NCI-H524 treated with DMSO at 0.1 percent for 48 hours (cell line): ENCODE measurements at places on chromosomes 2 and 18.

GRCh38 chr2:32363597-32363996 is 6.8 kb downstream of the BIRC6 start:
- no peak for DNase-seq

DNA sequence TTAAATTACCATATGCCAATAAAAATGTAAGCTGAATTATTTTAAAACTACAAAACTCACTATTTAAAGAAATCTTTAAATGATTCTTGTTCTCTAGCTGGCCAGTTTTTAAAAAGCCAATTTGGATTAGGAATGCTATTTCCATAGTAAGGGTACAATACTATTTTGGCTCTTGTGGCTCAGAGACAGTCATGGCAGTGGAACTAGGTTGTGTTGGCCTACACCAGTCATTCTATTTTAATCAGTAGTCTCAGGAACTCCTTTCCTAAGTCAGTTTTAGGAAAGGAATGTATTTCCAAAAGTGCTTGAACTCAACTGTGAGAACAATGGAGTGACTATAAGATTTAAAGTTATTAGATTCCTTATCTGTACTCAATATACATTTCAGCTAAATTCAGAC is 5.9 kb downstream of the BOLL start:
- no peak for DNase-seq

DNA sequence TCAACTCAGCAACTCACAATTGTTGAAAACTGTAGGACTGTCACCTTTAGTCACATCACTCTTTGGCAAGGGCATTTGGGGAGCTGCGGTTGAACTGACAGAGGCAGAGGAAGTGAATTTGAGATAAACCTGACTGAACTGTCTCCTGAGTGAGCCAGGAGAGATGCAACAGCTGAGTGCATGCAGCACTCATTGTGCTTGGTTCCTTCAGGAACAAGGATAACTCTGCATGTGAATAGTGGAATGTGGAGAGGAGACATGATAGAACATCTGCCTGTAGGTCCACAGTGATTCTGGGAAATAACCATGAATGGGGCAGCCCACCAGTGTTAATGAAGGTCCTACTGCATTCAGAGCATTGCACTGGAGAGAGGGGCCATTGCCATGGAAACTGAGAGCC is 494.7 kb downstream of the STK39 start:
- no peak for DNase-seq

DNA sequence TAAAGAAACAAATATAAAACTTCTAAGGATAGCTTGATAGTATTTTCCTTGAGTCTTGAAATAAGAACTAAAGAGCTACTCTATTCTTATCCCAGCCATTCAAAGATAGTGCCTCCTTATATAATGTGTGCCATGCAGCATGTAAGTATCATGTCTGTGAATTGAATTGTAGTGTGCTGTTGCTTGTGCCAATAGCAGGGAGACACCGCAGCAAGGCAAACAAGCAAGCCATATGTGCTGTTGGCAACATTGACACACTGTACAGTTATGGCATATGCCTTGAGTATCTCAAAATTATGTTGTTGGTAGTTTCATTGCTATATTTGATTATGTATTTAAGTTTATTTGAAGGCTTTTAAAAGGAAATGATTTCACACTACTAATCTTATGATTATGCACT is 58.2 kb downstream of the ERBB4 start:
- DNase-seq = no peak

- DNase-seq = no peak
Observed at GRCh38 chr2:233051241-233052149, 8.6 kb upstream of the INPP5D start.

DNA sequence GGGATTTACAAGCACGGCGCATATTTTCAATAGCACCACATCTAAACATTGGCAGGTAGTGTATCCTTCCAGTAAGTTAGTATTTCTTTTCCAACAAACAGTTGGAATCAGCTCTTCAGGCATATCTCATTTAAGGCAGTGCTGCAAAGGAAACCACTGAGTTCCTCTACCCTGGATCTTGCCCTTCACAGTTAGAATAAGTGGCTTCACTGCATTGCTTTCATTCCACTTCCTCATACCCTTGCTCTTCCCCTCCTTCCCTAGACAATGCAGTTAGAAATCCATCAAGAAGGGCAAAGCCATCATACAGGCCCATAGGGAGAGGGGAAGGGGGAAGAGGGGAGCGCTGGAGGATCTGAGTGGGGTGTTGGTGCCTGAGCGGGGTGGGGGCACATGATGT is 173.7 kb downstream of the FBXO15 start:
- DNase-seq = no peak

DNA sequence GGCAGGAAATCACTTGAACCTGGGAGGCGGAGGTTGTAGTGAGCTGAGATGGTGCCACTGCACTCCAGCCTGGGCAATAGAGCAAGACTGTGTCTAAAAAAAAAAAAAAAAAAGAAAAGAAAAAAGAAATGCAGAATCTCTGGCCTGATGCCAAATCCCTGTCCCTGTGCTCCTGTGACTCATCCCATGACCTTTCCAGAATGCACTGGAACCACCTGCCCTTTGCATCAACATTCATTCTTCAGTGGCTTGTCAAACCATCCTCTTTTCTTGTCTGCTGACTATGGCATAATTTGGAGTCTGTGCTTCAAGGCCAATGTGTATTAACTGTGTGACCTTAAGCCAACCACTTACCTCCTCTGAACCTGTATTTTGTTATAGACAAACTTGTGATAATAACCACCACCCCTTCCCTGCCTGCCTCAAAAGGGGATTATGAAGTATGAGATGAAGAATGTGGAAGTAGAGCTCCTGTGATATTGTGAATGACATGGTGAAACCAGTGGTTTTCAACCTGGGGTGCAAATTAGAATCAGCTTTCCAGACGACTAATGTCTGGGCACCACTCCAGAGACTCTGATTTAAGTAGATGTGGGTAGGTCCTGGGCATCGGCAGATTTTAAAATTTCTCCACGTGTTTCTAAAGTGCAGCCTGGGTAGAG is 189.3 kb downstream of the CLIP4 start:
- DNase-seq = no peak

DNA sequence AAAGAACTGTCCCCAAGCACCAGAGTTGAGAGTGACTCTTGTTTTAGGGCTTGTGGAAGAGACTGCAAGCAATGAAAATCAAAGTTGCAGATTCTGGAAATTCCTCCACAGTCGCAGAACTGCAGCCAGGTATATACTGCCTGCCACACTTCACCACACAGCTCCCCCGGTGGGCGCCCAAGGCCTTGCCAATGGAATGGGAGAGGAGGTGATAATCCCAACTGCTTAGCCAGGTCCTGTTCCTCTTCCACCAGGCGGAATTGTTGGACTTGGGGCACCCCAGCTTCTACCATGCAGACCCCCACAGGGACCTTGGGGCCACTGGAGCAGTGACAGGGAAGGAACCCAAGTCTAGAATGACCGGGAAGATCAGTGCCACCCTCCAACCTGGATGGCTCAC is 4.8 kb upstream of the PDIA6 start:
- no peak for DNase-seq

DNA sequence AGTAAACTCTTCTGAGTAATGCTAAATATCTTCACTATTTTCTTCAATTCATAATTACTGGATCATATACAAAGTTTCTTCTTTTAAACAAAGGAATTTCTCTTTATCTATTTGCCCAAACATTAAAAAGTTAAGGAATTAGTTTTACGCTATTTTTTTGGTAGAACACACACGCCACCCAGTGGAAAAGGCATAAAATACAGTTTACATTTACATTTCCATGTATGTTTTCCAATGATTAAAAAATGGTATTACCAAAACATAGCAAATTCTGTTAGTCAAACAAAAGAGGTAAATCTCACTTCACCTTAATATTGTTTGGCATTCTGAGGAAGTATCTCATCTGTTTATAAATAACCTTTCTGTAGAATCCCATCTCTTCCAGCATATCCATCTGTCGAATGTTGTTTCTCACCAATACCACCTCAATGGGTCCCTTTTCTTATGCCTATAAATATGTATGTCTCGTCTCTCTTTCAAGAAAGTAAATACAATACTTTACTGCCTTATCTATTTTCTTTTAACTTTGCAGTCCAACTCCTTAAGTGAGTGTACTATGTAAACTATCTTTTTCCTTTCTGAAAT is 7.2 kb downstream of the BOLL start:
- no peak for DNase-seq

DNA sequence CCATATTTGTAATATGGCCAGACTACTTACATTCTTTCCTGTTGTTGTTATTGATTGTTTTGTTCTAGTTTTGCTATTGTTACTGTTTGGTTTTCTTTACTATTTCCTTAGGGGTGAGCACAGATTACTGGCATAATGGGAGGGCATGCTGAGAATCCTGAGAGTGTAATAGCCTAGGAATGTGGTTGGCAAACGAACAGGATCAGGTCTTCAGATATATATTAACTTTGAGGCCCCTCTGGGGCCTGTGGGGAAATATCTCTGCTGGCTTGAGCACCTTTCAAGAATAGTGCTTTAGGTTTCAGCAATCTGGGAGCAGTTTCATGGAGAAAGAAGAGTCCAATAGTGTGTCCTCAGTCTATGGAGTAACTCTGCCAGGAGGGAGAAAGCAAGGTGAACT is 144.4 kb downstream of the THSD7B start:
- DNase-seq = no peak

DNA sequence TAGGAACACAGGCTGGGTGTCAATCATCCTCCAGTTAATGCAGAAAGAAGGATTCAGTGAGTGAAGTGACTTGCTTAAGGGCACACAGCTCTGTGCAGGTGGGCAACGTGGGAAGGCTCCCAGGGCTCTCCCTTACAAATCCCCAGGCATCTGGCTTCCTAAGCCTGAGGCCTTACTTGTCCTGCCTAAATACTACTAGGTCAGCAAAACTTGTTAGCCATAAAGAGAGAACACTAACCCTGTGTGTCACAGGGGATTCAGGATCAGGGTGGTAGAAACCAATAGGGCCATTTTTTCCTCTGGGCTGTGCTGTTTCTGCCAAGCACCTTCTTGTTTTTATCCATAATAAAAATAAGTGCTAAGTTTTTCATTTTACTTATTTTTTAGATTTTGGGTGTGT is 55.0 kb downstream of the GATA6 start:
- DNase-seq = no peak

- no peak for DNase-seq
Observed at GRCh38 chr2:2569306-2569705, 238.2 kb upstream of the MYT1L start.

DNA sequence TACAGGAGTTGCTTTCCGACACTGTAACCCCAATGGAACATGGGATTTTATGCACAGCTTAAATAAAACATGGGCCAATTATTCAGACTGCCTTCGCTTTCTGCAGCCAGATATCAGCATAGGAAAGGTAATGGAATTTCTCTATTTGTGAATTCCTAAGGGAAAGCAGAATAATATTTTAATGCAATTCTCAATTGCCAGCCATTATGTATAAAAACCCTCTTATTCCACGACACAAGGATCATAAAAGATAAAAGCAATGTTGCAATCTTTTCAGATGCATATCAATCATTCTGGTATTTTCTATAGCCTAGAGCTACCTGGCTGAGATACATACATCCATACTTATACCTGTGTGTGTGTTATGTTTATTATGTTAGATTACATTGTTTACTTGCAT is 31.2 kb downstream of the PTH2R start:
- no peak for DNase-seq

DNA sequence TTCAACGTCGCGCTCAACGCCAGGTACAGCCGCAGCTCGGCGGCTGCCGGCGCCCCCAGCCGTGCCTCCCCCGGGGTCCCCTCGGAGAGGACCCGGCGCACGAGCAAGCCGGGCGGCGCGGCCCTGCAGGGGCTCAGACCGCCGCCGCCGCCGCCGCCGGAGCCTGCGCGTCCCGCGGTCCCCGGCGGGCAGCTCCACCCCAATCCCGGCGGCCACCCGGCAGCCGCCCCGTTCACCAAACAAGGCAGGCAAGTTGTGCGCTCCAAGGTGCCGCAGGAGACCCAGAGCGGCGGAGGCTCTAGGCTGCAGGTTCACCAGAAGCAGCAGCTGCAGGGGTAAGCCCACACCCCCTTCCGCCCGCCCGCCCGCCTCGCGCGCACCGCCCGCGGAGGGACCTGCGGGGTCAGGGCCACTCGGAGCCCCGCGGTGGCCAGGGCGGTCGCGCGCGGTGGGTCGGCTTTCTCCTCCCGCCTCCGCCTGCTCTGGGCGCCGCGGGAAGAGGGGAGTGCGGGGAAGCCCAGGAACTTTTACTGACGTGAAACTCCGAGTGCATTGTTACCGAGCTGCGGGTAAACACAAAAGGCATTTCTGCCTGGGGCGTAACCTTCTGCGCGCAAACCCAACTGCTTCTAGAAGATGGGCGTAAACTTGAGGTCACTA is 861 bp downstream of the LTBP1 start:
- DNase-seq = no peak

- DNase-seq = no peak
Observed at GRCh38 chr2:31373127-31373526, 41.4 kb downstream of the XDH start.

DNA sequence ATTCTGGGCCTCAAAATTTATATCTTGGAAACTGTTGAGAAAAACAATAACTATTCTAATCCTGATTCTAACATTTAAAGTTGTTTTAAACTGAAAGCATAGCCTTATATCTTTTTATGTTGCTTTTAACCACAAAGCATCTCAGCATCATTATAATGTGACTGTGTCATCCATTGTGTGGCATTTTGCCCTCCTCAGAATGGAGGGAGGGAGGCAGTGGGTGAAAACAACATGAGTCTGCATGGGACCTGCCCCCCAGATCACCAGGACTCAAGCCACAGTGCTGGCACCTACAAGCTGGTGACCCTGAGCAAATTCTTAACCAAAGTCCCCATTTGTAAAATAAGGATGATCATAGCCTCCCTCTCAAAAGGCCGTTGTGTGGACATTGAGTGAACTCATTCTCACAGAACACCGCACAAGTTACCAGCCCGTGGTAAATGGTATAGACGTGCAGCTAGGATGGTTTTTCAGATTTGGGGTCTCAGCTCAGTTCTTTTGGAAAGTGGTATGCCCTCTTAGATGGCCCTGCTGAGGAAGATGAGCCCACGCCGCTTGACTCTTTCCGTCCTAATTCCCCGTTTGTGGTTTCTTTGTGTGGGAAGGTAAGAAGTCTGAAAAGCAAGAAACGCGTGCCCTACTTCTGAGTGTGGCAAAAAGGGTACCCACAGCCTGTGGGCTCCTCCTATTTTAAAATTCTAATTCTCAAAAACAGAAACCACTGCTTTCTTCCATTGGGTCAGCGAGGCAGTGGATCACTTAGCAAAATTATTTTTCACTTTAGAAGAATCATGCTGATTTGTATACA is 305.0 kb upstream of the ID2 start:
- no peak for DNase-seq
